ENCODE measurements at places on chromosomes 4 and X.

- DNase-seq: no peak
Measured at GRCh38 chrX:138995458-138995857, 283.9 kb upstream of the FGF13 start.

GRCh38 chrX:148363471-148364235 lies 136.8 kb upstream of the AFF2 start:
- no peak for DNase-seq

DNA sequence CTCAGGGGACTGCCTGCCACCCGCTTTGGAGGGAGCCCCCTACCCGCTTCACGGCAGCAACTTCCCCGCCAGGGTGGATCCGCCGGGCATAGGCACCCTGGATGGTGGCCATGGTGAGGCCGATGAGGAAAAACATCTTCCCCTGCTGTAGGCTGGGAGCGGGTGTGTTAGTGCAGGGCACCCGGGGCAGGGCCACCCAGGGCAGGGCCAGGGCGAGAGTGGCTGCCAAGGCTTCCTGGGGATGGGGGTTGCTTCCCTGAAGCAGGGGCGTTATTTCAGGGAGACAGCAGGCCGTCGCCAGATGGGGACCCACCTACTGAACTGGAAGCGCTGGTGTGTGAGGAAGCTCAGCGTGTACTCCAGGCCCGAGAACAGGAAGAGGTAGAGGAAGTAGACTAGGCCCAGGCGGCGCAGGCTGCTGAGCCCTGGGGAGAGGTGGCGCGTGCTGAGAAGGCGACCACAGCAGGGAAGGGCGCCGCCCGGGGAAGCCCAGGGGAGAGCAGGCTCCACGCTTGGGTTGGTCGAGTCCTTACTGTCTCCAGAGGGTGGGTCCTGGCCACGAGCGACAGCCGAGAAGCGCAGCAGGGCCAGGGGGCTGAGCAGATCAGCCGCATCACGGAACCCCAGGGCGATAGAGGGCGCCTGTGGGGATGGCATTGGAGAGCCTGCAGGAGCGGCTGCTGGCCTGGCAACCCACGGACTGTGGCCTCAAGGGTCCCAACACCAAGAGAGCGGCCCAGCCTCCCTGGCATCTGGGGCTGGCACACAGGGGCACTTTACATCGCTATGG lies 31.5 kb downstream of the NOP14 start:
- DNase-seq: no peak

- no peak for DNase-seq
Measured at GRCh38 chrX:2442694-2443093, 58.1 kb downstream of the DHRSX start.

- DNase-seq: no peak
Measured at GRCh38 chr4:108581083-108581482, 39.3 kb upstream of the RPL34 start.

GRCh38 chr4:73609706-73610105 lies 10.5 kb downstream of the RASSF6 start:
- peak; percentile 4 for DNase-seq

DNA sequence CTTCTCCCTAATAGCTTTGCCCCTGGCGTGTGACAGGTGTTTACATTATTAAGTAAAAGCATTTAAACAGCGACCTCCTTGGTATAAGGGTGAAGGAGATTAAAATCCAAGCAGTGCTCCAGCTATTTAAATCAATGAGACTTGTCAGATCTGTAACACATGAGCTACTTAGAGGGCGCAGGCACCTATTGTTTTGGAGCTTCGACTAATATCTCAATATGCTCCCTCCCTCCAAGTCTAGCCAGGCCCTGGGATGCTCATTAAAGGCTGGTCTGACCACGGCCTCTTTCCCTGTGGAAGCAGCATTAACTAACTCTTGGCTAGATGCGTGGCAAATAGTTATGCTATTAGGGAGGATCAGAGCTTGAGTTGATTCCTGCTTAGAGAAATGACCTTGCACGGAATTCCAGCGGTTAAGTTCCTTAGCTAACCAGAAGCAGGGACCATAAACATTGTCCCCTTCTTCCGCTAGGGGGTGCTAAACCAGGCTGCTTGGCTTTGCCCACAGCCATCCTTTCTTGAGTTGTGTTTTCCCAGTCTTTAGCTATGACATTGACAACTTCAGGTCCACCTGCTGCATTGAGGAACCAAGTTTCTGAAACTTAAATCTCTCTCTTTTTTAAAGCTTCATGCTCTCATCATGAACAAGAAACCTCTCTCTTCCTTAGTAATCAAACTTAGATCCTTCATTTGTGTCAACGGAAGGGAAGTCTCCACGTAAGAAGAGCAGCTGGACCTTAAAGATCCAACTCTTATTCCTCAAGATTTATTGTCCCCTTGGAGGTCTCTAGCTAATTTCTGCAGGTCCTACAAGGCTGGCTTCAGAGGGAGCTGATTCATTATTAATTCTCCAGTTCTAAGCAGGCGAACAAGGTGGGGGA lies 80.7 kb upstream of the IGFBP7 start:
- peak; percentile 30 for DNase-seq

- DNase-seq: no peak
Measured at GRCh38 chr4:29756966-29757365, 963.2 kb upstream of the PCDH7 start.

- DNase-seq: no peak
Measured at GRCh38 chrX:149650162-149650561, 18.6 kb upstream of the TMEM185A start.

DNA sequence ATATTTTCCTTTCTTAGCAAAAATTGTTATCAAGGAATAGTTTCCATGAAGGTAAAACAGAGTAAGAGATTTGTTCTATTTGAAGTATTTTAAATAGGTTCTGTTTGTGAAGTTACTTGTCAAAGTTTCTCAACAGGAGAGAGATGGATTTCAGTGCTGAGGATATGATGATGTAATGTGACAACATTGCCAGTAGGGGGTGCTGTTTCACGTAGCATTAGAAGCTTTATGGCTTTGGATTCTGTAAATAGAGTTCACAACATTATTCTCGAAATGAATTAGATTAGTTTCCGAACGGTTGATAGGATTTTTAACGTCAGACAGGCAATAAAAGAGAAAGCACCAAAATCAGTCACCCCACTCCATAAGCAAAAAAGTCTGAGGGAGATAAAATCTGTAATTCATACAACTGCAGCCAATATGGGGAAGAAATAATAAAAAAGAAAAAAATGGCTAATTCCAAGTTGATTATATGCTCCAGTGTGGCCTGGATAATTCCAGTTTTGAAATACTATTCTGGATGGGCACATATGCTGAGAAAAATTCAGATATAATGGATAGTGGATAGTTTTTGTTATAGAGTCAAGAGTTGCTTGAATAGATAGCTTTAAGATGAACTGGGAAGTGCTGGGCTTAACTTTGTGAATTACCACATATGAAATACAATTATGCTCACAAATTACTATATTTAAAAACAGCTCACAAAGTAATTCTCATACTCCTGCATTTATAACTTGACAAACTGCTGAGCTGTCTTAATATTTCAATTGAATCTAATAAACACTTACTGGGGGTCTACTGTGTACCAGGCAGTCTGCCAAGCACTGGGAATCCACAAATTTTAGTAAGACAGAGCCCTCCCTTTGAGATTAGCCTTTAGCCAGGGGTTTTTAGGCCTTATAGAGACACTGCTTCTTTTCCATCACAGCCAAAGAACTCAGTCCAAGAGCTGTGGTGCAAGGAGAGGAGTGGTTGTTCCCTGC lies 109.1 kb downstream of the GPAT3 start:
- peak; percentile 62 for DNase-seq

- no peak for DNase-seq
Measured at GRCh38 chr4:15737255-15737654, 34.4 kb downstream of the BST1 start.

- no peak for DNase-seq
Measured at GRCh38 chr4:6044276-6044675, 26.0 kb upstream of the C4orf50 start.

DNA sequence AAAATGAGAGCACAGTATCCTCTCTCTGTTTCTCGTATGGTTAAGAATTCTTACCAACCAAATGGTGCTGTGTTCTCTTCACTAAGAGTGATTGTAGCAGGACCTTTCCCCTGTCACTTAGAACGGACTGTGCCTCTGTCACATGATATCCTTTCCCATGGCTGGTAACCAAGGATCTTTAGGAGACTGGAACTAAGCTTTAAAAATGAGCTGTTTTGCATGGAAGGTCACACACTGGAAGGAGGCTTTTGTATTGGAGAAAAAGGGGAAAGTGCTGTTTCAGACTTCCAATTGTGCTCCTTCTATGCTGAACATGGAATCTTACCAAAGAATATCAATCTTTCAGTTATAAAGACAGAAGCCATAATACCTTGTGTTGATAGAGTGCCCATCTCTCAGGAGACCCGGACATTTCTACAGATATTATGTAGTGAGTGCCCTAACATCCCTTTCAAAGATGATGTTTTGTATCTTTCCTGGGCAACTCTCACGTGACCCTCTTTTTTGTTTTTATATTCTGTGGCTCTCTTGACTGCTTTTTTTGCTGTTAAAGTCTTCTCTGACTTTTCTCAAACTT lies 148.6 kb downstream of the SLC4A4 start:
- DNase-seq: peak; percentile 9

- no peak for DNase-seq
Measured at GRCh38 chrX:18769812-18770573, 62.5 kb downstream of the PPEF1 start.
